Right lobe of liver (tissue), 6 donors: ENCODE measurements at places on chromosomes 2 and 18. TPM values are rescaled to one million over a fixed set of nuclear protein-coding genes. Genes with fewer than 3 reads are reported as not detected.

The CYP27A1 gene
- 209 TPM for total RNA-seq

The TMEM163 gene
- total RNA-seq = 0.06 TPM

The CRIM1 gene
- 24.4 TPM for total RNA-seq

The FBXO41 gene
- 0.43 TPM for total RNA-seq

The SEC11C gene
- total RNA-seq = 86.6 TPM

GRCh38 chr2:171227066-171227782, 66.5 kb upstream of the TLK1 start:
- DNase-seq = no peak

- no peak for DNase-seq
Observed at GRCh38 chr2:48549972-48550371, 20.0 kb downstream of the STON1 start.

GRCh38 chr2:172711110-172711509, 24.5 kb upstream of the RAPGEF4 start:
- DNase-seq = no peak

GRCh38 chr2:6932828-6933227, 15.6 kb downstream of the RNF144A start:
- no peak for DNase-seq

DNA sequence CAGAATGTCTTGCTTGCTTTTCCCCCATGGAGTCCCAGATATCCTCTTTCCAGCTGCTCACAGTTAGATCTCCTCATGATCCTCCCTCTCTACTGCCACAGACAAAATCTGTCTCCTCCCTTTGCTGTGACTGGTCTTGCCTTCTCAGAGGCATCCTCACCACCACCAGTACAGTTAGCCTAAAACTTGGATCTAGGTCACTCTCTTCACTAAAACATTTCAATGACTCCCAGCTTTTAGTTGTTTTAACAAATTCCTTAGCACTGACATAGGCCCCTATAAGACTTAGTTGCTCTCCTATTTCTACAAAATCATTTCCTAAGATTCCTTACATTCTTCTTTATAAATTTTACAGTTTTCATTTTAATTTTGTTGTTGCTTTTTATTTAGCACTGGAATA, 734.2 kb upstream of the CHAC2 start:
- no peak for DNase-seq

- DNase-seq = no peak
Observed at GRCh38 chr2:88187927-88188326, 17.8 kb downstream of the THNSL2 start.

DNA sequence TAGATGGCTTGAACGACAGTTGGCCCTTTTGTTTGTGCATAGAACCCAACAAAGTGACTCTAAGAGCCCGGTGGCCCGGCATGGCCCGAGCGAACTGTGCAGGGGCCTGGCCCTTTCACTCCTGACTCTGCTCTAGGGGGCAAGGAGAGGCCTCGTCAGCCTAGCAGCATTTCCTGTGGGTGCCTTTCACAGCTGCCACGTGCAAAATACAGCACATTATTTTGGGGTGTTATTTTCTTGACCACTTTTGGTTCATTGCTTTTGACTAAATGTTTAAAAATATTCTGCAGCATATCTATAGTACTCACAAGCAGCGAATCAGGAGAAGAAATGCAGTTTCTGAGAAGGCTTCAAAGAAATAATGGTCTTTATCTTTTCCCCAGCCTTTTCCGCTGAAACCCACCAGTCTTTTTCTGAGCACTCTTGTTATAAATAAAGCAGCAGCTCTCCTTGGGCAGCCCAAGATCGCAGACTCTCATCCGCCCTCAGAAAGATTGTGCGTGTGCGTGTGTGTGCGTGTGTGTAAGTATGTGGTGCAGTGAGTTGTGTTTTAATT, 31.3 kb downstream of the DGKD start:
- no peak for DNase-seq

DNA sequence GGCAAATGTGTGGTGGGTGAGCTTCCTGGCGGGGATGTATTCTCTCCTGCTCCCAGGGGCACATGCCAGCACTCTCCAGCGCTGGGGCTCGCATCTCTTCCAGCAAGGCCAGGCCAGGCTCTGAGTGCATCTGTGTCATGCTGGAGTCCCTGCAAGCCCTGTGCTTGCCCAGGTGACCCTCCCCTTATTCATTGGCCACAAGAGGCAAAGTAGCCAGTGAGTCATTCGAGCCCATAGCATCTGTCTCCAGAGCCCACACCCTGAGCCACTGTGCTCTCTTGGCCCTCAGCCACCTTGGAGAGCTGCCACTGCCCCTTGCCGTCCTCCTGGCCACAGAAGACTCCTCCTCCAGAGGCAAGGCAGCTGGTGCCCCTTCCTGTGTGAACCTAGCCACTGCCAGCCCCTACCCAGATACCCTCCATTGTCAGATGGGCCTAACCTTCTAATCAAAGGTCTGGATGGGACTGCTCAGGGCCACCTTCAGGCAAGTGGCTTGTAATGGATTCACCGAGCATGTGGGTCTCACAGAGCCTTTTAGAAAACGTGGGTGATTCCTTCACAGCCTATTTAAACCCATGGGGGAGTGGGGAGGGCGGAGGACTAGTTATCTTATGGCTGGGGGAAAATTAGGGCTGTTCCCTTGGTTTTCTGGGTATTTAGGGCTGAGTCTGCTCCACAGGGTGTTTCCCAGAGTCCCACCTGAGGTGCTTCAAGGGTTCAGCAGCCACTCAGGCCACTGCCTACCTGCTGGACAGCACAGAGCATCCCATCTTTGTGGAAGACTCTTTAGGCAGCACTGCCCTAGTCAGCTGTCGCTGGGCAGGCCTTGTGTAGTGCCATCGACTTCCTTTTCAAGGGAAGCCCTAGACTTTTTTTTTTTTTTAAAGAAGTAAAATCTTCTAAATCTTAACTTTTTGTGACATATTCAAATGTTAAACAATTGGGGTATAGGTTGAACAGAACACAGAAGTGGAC, 137.4 kb downstream of the ACOXL start:
- no peak for DNase-seq

DNA sequence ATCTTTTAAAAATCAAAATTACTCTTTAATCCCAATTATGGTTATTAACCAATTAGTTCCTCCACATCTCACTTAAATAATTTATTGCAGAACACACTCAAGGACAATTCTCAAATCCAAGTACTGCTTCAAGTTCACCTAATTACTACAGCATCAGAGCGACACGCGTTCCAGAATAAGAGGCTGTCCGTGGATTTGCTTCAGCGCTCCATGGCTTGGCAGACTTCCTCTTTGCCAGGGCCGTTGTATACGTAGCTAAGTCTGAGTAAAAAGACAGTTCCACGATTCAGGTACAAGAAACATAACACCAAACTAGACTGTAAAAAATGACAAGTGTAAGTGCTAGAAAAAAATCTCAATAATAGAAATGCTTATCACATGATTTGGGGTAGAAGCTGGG, 153.2 kb upstream of the MYT1L start:
- DNase-seq = no peak

DNA sequence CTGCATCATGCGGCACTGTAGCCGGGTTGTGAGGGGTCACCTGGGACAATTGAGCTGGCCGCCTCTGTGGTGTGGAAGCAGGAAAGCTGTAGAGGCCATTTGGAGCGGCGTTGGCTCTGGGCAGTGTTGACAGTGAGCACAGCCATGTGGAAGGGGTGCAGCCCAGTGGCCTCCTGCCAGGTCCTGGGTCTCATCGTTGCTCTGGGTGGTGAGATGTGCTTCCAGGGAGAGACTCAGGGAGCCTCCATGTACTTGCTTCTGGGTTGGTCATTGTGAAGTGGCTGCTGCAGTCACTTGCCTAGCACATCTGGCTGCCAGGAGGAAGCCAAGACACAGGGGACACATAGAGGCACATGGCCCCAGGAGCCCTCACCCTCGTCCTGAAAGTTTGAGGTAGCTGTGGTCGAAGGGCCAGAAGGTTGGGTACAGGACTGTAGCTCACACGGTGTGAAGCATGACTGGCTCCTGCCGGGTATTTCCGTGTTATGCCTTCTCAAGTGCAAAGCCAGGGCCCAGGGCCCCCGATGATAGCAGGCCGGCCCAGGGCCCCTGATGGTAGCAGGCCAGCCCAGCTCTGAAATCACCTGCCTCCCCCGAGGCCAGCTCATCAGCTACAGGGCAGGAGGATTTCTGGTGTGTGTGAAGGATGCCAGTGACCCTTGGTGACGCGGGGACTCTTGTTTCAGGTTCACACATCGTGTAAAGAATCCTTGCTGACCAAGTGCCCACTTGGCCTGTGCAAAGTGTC, 82.6 kb downstream of the DGKD start:
- DNase-seq = peak; percentile 11

DNA sequence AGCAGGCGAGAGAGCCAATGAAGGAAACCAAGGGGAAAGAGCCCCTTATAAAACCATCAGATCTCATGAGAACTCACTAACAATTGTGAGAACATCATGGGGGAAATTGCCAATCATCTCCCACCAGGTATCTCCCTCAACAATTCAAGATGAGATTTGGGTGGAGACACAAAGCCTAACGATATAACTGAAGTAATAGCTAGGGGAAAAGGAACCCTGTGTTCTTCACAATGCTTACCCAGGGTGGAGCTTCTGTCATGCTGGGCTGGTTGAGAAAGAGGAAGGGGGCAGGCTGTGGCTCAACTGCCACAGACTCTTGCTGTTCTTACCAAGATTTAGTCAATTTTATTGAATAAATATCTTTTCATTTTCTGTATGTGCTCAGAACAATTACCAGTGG, 392.1 kb upstream of the HS6ST1 start:
- no peak for DNase-seq
